ENCODE measurements at places on chromosomes 7 and 10. TPM values are rescaled to one million over a fixed set of nuclear protein-coding genes. Genes with fewer than 3 reads are reported as not detected.

DNA sequence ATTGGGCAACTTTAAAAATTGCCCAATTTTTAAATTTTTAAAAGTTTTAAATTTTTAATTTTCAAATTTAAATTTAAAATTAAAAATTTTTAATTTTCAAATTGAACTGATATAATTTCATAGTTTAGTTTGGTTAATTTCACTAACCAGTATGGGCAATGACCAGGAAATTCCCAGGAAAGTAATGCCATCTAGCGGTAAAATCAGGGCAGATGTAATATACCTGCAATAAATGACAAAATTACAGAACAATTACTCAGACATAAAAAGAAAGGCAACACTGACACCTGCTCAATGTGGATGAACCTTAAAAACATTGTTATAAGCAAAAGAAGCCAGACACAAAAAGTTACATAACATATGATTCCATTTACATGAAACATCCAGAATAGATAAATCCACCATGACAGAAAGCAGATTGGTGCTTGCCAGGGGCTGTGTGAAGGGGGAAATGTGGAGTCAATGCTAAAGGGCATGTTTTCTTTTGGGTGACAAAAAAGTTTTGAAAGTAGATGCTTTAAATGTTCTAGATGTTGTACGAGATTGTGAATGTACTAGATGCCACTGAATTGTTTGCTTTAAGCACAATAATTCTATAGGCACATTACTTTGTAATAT is 28.6 kb upstream of the SLC16A12 start:
- DNase-seq, result no peak

- DNase-seq, result no peak
Observed at GRCh38 chr10:122474131-122474818, 12.9 kb downstream of the HTRA1 start.

COMMD3 gene
- 42.7 TPM for total RNA-seq

- no peak for DNase-seq
Observed at GRCh38 chr7:90749774-90750173, 153.7 kb downstream of the CDK14 start.

- DNase-seq, result no peak
Observed at GRCh38 chr10:77359950-77360520, 277.6 kb downstream of the KCNMA1 start.

KMT2E gene
- total RNA-seq, result 81.5 TPM

DNA sequence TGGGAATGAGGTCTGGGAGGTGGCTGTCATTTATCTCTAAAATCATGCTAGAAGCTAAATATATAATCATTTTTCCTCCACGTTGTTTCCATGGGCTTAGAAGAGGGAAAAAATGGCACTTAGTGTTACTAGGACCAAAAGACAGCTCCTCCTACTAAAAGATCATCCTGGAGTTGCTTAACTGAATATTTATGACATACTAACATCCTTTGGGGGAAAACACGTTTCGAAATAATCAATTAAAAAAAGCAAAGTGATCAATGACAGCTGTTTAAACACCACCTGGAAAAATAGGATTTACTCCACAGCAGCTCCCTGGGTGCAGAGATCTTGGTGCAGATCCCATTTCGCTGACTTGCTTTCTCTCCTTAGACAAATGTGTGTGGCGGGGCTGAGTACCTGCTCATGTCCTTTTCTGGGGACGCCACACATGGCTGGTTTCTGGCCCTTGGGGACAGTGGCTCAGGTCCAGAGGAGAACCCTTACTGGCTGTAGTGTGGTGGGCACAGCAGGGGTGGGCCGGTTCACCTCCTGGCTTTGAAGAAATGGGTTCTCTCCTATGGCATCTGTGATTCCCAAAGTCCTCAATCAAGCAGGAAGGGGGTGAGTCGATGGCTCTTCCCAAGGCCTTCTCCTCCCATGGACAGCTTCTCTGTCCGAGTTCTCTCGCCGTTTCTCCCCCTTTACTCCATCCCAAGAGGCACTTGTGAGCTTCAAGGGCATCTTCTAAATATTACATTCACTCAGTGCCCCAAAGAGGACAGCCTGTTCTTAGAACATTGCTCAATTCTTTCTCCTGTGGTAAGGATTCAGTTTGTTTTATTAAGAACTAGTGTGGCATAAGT is 156.4 kb upstream of the KLF14 start:
- DNase-seq, result no peak

CRYGN gene
- 0.43 TPM for total RNA-seq

GRCh38 chr7:112296432-112296831 is 89.9 kb downstream of the ZNF277 start:
- DNase-seq, result no peak

- DNase-seq, result no peak
Observed at GRCh38 chr10:43299579-43299978, 32.7 kb upstream of the RASGEF1A start.
